ENCODE measurements at places on chromosomes 5 and 9.

DNA sequence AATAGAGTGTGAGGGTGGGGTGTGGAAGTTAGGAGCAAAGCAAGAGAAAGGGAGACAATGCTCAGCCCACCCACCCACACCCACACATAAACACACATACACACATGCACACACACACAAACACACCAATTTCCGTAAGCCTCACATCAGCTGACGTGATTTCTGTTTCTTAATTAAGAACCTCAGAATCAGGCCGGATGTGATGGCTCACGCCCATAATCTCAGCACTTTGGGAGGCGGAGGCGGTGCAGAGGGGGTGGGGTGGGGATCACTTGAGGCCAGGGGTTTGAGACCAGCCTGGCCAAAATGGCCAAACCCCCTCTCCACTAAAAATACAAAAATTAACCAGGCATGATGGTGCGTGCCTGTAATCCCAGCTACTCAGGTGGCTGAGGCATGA lies 26.4 kb upstream of the PIK3R1 start:
- DNase-seq: no peak

- no peak for DNase-seq
Observed at GRCh38 chr5:40678460-40679147, 1.1 kb upstream of the PTGER4 start.

DNA sequence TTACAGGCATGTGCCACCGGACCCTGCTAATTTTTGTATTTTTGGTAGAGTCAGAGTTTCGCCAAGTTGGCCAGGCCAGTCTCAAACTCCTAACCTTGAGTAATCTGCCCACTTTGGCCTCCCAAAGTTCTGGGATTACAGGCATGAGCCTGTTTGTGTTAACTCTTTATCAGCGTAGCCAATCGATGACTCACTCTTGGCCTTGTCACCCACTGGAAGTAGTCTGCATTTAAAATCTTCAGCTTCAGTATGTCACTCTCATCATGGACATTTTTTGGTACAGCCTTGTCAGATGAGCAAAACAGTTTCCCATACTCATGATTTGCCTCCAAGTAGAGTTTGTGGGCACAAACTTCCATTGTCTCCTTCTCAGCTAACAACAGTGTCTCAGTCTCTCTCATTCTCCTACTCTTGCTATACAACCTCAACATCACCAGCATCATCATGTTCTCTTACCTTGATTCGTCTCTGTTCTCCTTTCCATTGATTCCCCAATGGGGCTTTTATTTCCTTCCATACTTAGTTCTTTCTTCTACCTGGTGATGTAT lies 22.5 kb downstream of the MUSK start:
- no peak for DNase-seq

- DNase-seq: no peak
Observed at GRCh38 chr5:145520335-145520734, 314.8 kb downstream of the PRELID2 start.

- no peak for DNase-seq
Observed at GRCh38 chr5:160887780-160888179, 35.8 kb upstream of the ATP10B start.

GRCh38 chr9:5440426-5440825 lies 2.7 kb upstream of the PLGRKT start:
- DNase-seq: no peak

GRCh38 chr5:135038813-135039270 lies 4.8 kb upstream of the PITX1 start:
- DNase-seq: no peak

DNA sequence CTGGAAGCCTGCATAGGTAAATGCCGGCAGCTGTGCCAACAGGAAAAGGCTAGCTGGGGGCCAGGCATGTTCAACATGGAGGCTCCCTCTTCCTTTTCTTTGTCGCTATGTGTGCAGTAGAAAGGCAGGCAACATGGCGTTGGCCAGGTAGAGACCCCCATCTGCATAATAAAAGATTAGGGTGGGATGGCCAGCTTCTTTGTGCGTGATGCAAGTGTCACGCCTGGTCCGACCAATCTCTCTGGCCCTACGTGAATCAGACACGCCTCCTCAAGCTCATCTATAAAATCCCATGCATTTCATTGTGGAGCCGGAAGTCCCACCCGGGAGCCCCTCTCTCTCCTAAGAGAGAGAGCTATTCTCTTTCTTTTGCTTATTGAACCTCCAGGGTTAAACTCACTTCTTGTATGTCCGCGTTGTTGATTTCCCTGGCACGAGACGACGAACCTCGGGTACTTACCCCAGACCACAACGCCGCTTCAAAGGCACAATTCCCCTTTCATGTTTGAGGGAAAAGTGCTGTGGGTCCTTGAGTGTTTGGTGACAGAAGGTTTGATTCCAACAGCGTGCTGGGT lies 25.0 kb upstream of the C5orf47 start:
- DNase-seq: no peak

GRCh38 chr9:15909297-15909696 lies 356.5 kb downstream of the CCDC171 start:
- DNase-seq: no peak

GRCh38 chr5:175524211-175524610 lies 45.9 kb downstream of the SFXN1 start:
- DNase-seq: no peak

GRCh38 chr5:142110046-142110531 lies 1.5 kb downstream of the NDFIP1 start:
- DNase-seq: no peak

DNA sequence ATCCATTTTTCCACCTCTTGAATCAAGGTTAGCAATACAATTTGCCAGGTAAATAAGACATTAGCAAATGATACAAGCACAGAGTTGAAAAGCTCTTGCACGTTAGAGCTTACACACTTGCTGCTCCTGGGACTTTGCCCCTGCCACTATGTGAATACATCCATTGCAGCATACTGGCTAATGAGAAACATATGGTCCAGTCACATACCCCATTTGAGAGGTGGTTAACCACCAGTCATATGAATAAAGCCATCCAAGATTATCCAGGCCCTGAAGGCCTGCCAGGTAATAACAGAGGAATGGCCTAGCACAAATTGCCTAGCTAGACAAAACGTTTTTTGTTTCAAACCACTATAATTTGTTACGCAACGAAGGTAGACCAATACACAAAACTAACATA lies 45.8 kb upstream of the FTMT start:
- no peak for DNase-seq

DNA sequence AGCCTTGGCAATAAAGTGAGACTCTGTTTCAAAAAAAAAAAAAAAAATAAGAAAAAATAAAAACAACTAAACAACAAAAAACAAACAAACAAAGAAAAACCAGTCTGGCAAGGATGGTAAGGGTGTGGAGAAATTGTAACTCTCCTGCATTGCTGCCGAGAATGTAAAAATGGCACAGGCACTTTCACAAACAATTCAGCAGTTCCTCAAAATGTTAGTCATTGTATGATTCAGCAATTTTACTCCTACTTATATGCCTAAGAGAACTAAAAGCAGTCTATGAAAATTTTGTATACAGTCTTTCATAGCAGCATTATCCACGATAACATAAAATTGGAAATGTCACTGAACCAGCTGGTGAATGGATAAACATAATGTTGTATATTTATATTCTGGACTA lies 280.4 kb downstream of the CDH9 start:
- no peak for DNase-seq

GRCh38 chr5:146894753-146895521 lies 16.4 kb upstream of the PPP2R2B start:
- no peak for DNase-seq

DNA sequence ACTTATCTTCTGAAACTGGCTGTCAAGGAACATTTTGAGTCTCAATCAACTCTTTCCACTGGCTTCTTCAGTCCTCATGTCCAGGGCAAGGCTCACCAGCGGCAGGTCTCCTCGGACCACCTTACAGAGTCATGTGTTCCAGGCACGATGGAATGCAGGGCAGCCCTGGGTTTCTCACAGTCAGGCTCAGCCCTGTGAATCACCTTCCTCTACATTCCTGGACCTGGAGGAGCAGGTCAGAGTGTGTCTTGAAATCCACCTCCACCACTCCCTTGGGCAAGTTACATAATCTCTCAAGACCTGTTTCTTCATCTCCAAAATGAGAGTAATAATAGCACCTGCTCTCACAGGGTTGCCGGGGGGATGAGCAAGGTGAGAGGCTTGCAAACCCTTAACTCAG lies 16.0 kb downstream of the ENC1 start:
- no peak for DNase-seq

GRCh38 chr5:54230936-54231685 lies 79.3 kb downstream of the ARL15 start:
- DNase-seq: no peak

DNA sequence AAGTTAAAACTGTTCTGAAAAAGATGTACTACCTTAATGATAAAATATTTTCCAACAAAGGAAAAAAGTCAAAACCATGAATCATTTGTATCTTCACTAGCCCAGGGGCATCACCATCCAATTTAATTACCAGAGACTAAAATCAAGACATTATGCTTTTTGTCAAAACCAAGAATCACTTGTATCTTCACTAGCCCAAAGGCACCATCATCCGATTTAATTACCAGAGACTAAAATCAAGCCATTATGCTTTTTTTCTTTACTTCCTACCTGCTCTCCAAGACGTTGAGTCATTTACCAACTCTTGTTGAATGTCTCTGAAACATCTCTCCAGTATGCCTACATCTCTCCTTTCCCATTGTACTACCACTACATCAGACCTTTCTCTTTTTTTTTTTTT lies 37.9 kb downstream of the FBXO38 start:
- DNase-seq: no peak

GRCh38 chr5:66874004-66874403 lies 277.8 kb downstream of the MAST4 start:
- no peak for DNase-seq

GRCh38 chr5:28779161-28779754 lies 1740.9 kb upstream of the CDH9 start:
- no peak for DNase-seq

DNA sequence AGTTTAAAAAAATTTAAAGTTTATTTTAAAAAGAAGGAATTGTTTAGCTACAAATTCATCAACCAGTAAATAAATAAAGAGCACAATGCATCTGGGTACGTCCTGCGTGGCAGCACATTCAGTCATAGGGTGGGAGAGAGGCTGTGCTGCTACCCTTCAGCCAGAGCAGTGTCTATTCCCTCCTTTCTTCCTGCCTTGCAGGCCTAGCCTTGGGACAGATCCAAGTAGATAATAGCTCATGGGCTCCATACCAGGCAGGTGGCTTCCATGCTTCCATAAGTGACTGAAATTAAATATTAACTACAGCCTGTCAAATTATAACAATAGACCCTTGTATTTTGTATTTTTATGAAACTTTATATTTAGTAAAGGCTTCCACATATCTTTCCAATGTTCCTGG lies 408.3 kb upstream of the RGMB start:
- no peak for DNase-seq

DNA sequence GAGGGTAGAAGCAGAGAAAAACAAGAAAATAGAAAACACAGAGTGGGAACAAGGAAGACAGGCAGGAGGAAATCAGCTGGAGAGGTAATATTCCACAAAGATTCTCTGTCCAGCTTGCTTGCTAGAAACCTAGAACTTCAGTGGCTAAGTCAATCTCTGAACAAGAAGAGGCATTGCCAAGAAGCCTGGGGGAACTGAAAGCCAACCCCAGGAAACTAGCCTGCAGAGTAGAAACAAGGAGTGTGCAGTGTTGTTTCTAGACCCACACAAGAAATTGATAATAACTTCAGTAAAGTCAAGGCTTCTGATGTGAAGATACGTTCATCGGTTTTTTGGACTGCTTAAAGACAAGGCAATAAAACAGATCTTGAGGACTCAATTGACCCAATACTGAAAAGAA lies 234.5 kb upstream of the MAP3K1 start:
- no peak for DNase-seq

GRCh38 chr9:94772144-94772543 lies 45.6 kb downstream of the AOPEP start:
- no peak for DNase-seq

- no peak for DNase-seq
Observed at GRCh38 chr5:148792744-148793143, 33.7 kb upstream of the ADRB2 start.

GRCh38 chr5:100913298-100913697 lies 10.2 kb upstream of the ST8SIA4 start:
- DNase-seq: no peak

DNA sequence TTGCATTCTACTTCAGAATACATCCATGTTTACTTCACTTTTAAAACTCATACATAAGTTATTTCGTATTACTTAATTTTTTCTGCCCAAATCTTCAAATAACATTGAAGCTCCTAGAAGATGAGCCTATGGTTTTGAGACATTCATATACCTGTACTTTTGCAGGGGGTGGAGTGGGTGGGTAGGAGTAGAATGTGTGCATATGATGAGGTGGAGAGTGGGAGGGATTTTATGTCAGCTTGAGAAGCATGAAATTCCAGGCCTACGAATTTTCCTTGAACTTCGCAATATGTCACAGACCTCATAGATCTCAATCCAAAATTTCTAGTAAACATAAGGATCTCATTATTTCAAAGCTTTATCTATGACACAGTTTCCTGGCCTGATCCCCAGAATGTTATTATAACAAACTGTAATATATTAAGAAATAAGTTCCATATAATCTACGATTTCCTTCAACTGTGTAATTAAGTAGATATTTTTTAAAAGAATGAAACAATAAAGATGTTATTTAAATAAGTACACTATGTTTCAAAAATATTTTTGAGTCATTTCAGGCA lies 19.7 kb upstream of the MOB3B start:
- DNase-seq: no peak
